CD8-positive, alpha-beta memory T cell (primary cell): ENCODE measurements at places on chromosomes 5 and 9.

GRCh38 chr5:162816816-162817215 lies 620.6 kb upstream of the CCNG1 start:
- H3K36me3 ChIP-seq, result no peaks in the 10 kb centered on the region
- no peaks in the 10 kb centered on the region for H3K27me3 ChIP-seq
- no peak overlapping the region for H3K4me3 ChIP-seq
- H3K27ac ChIP-seq, result no peak overlapping the region
- no peak for DNase-seq

- no peak overlapping the region for H3K4me3 ChIP-seq
- no peaks in the 10 kb centered on the region for H3K4me1 ChIP-seq
Observed at GRCh38 chr9:136815422-136815782, 7.7 kb downstream of the RABL6 start.

DNA sequence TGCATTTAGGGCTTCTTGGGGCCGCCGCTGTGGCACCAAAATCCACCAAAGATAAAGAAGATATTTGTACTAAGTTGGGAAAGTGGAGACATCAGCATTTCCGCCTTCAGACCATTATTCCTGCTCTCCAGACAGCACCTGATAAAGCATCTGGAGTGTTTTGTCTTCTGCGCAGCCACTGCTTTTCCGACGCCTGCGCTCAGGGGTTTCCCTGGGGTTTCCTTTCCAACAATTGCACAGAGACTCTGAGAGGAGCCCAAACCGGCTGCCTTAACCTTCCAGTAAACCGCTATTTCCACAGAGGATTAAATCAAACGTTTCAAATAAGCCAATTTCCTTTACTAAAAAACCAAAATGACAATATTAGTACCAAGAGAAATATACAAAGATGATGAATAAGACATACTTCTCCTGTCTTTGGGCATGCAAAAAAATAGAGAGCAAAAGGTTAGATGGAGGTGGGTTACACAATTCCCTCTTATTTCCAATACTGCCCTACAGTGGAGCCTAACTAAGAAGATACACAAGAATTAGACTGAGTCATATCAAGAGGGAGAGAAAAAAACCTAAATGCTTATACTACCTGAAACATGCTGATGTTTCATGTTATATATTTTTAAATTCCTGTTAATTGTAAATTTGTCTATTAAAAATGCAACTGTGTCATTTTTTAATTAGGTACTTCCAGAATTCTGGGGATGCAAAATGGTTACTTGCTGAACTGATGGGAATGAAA lies 98.4 kb downstream of the MAPKAP1 start:
- H3K4me1 ChIP-seq, result no peaks in the 10 kb centered on the region
- no peaks in the 10 kb centered on the region for H3K27me3 ChIP-seq

DNA sequence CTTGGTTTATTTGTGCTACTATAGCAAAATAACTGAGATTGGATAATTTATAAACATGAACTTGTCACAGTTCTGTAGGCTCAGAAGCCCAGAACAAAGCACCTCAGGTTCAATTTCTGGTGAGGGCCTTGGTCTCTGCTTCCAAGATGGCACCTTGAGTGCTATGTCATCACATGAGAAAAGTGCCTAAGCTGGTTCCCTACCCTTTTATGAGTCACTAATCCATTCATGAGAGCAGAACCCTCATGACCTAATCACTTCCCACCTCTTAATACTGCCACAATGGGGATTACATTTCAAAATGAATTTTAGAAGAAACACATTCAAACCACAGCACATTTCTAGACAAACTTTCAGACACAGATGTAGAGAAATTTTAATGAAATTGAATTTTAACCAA lies 98.2 kb upstream of the PRSS3 start:
- H3K27ac ChIP-seq, result no peak overlapping the region
- DNase-seq, result no peak
- H3K4me3 ChIP-seq, result no peak overlapping the region
- H3K4me1 ChIP-seq, result no peaks in the 10 kb centered on the region
- H3K36me3 ChIP-seq, result no peaks in the 10 kb centered on the region

- no peak overlapping the region for H3K4me3 ChIP-seq
- DNase-seq, result no peak
Observed at GRCh38 chr9:113646946-113647914, 183.7 kb downstream of the RGS3 start.

GRCh38 chr5:101904736-101905135 lies 391.3 kb downstream of the SLCO4C1 start:
- no peaks in the 10 kb centered on the region for H3K4me1 ChIP-seq
- no peak for DNase-seq
- H3K27me3 ChIP-seq, result no peaks in the 10 kb centered on the region
- no peaks in the 10 kb centered on the region for H3K36me3 ChIP-seq

GRCh38 chr5:147635882-147636728 lies 126.2 kb upstream of the DPYSL3 start:
- no peaks in the 10 kb centered on the region for H3K27me3 ChIP-seq
- H3K36me3 ChIP-seq, result no peaks in the 10 kb centered on the region
- no peak overlapping the region for H3K27ac ChIP-seq
- no peak overlapping the region for H3K4me3 ChIP-seq

DNA sequence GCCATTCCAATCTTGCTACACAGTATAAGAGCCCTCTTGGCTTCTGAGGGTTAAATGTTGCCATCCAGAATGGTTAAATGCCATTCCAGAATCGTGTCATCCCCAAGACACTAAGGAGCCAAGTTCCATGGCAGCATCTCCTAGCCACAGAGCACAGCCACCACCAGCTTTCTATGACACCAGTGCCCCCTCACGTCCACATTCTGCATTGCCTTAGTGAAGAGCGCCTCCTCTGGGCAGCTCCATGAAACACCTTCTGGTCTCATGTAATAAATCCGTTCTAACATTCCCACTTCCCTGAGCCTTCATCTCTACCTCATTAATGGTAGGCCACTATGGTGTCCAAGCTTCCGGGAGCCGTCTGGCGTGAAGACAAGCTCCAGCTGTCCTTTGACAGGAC lies 12.4 kb downstream of the CBY3 start:
- H3K27ac ChIP-seq, result no peak overlapping the region

DNA sequence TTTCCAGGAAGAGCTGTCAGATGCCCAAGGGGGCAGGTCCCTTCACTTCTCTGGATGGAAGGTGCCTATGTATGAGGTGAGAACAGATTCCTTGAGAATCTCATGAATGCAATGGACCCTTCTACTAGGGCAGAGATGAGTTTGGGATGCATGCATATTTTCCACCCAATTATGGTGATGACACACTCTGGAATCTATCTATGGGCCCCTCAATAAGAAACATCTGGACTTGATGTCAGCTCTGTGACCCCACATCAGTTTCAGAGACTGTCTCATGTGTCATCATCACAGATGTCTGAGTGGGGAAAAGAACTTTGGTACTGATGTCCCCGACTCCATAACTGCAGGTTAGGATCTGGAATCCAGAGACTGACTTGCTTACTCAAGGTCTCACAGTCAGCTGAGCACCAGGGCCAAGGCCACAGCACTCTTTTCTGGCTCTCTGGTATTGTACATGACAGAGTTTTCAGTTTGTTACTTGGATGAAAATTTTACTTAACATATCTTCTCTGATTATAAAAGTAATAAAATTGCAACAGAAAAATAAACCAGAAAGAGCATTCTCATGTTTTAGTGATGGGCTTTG lies 177.0 kb downstream of the DCP2 start:
- no peak overlapping the region for H3K4me3 ChIP-seq
- no peaks in the 10 kb centered on the region for H3K27me3 ChIP-seq
- no peaks in the 10 kb centered on the region for H3K36me3 ChIP-seq

GRCh38 chr9:76004526-76004925 lies 114.1 kb downstream of the PCSK5 start:
- H3K27ac ChIP-seq, result no peak overlapping the region
- no peaks in the 10 kb centered on the region for H3K36me3 ChIP-seq
- H3K4me3 ChIP-seq, result no peak overlapping the region
- DNase-seq, result no peak

GRCh38 chr9:35666549-35666948 lies 1.6 kb upstream of the ARHGEF39 start:
- peaks cover 35% of the 10 kb centered on the region for H3K4me1 ChIP-seq
- no peak for DNase-seq
- no peak overlapping the region for H3K4me3 ChIP-seq
- no peaks in the 10 kb centered on the region for H3K27me3 ChIP-seq
- no peaks in the 10 kb centered on the region for H3K36me3 ChIP-seq
- no peak overlapping the region for H3K27ac ChIP-seq
